ENCODE measurements at places on chromosomes 7 and 10.

DNA sequence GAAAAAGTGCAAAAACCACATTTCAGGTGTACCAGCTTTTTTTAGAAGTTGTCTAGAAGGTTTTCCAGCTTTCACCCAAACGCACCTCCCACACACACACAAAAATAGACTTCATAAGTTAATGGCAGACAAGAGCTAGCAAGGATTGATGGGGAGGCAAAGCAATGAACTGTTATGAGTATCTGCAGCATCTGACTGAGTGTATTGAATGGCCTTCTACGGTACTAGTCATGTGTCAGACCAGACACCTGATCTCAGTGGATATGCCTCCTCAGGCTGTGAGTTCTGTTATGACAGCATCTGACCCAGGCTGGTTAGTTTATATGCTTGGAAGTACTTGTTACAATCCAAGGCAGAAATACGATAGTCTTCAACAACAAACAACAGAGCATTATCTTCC is 406.1 kb upstream of the AUTS2 start:
- no peak for DNase-seq

- no peak for DNase-seq
Measured at GRCh38 chr7:35871856-35872255, 71.0 kb downstream of the SEPTIN7 start.

- no peak for DNase-seq
Measured at GRCh38 chr7:20542594-20542993, 72.9 kb upstream of the ABCB5 start.

DNA sequence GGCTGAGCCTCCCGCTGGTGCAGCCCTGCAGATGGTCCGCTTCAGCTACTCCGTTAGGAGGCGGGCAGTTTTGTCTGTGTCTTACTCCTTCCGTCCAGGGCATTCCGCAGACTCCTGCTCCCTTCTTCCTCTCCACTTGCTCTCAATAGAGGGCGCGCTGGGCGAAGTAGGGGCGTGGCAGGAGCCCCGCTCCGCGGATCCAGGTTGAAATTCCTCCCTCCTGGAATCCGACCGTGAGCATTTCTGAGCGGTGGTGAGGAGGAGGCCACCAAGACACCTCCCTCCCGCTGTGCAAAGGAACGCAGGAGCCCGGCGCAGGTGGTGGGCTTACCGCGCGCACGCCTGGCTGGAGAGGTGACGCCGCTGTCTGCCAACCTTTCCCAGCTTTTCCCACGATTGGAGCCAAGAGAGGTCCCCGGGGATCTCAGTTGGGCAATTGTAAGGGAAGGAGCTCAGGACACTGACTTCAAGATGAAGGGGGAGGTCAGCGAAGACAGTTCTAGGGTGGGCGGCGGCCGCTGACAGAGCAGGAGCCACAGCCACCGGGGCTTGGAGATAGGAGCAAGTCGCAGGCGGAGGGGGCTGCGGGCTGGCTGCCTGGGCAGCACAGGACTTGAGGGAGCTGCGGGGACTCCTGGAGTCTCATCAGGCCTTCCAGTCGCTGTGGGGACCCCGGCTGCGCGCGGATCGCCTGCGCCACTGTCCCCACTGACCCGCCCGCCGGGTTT is 1011.3 kb downstream of the XPNPEP1 start:
- no peak for DNase-seq

GRCh38 chr10:80648106-80648505 is 110.4 kb downstream of the SH2D4B start:
- no peak for DNase-seq

DNA sequence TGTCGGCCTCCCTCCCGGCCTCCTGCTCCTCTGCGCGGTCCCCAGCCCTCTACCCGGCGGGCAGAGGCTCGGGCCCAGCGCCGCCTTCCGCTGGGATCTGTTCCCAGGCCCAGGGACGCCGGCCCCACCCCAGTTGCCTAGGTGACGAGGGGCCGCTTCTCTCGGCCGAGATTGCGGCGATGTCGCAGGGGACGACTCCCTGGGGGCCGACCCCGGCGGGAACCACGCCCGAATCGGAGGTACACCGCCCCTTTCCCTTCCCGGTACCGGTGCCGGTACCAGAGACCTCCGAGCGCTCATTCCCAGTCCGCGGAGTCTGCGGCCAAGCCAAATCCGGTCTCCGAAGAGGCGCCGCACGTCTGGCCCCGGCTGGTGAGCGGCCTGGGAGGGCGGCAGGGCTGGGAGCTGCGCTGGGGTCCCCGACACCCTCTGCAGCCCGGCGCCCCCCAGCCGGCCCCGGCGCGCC is at the start of gene CABCOCO1:
Gene CABCOCO1 (plus strand): TSS at position 136 of the 466 bp plus-strand sequence. CDS start 44 bp downstream, at position 180.
- no peak for DNase-seq

GRCh38 chr7:92043637-92044036 is 90.6 kb downstream of the CYP51A1 start:
- DNase-seq, result no peak

GRCh38 chr10:125795637-125796190 is 20.1 kb upstream of the MMP21 start:
- no peak for DNase-seq

- DNase-seq, result no peak
Measured at GRCh38 chr10:116490028-116490662, 55.6 kb upstream of the PNLIP start.

- DNase-seq, result no peak
Measured at GRCh38 chr10:60907236-60907635, 36.7 kb downstream of the RHOBTB1 start.

Measured in stimulated activated CD4-positive, alpha-beta T cell treated with anti-CD3 and anti-CD28 coated beads, Interleukin-4, amount 100 ng/mL, for 24 hours (primary cell).